ENCODE measurements at places on chromosomes 3 and 15.

- no peak for DNase-seq
These were observed 468.0 kb upstream of the TBL1XR1 start for GRCh38 chr3:177665122-177665808.

DNA sequence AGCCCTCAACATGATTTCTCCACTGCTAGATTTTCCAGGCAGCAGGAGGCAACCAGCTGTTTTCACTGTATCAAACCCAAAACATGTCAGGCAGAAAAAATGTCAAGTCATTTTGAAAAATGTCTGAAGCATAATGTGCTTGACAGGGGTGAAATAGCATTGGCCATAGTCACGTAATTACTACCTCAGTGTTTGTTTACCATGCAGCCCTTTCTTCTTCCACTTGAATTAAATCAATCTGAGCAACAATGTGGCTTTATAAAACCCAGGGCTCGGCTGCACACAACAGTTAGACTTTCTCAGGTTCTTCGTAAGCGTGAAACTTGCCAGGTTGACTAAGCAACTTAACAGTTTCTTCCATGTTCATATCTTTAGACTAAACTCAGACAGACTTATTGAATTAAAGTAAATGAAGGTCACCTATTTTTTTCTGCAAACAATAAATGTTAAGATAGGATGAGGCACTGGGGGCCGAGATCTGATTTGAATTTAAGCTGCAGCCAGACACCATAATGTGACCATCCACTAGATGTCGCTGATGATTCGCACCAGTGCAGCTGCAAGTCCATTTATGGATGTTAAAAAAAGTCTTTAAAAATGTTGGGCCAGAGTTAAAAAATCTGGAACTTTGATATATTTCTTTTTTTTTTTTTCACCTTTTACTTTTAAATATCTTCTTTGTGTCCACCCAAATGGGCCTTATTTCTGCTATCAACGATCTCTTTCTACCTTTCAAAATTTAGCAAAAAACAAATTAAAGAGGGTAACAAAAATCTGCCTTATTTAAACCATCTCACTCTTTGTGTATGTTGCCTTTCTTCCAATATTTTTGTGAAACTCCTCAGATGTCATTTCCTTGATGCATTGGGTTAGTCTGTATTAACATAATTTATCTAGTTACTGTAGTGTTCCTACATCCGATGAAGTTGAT lies 305.9 kb downstream of the CACNA2D3 start:
- no peak for DNase-seq

- DNase-seq = no peak
These were observed 73.7 kb downstream of the WWTR1 start for GRCh38 chr3:149583921-149584635.

GRCh38 chr3:135040321-135041240 lies 245.5 kb downstream of the EPHB1 start:
- no peak for DNase-seq

DNA sequence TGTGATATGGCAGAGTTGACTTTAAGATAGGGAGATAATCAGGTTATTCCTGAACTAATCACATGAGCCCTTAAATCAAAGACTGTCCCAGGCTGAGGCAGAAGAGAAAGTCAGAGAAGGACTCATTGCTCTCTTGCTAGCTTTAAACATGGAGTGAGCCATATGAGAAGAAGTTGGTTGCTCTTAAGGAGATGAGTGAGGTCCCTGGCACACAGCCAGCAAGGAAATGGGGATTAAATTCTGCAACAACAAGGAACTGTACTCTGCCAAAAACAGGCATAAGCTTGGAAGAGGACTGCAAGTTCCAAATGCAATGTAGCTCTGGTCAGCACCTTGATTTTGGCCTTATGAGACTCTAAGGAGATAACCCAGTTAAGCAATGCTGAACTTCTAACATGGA lies 457.0 kb downstream of the PLOD2 start:
- DNase-seq = no peak

- DNase-seq = no peak
These were observed 848.6 kb downstream of the IGSF11 start for GRCh38 chr3:118186051-118186450.

Measured in stimulated activated CD8-positive, alpha-beta memory T cell treated with anti-CD3 and anti-CD28 coated beads, Interleukin-4, amount 100 ng/mL, for 1 hour (primary cell).